ENCODE measurements at places on chromosomes 1 and 21.

GRCh38 chr1:176216031-176216430, 8.9 kb upstream of the COP1 start:
- no peak for DNase-seq

DNA sequence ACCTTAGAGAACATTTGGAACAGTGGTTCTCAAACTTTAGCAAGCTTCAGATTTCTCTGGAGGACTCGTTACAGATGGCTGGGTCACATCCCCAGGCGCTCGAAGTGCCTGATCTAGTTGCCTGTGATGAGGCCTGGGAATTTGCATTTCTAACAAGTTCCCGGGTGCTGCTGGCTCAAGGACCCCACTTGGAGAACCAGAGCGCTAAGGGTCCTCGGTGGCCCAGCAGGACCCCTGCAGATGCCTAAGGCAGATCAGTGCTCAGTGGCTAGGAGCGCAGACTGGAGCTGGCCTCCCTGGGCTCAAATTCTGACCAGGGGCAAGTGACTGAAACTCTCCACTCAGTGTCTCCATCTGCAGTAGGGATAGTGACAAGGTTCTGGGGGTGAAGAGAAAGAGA, 208.2 kb downstream of the DYRK1A start:
- DNase-seq = no peak

- no peak for DNase-seq
These were observed 4.1 kb downstream of the SCCPDH start for GRCh38 chr1:246728311-246728710.

- DNase-seq = peak; percentile 90
These were observed 75.7 kb downstream of the BCAR3 start for GRCh38 chr1:93605812-93606512.

DNA sequence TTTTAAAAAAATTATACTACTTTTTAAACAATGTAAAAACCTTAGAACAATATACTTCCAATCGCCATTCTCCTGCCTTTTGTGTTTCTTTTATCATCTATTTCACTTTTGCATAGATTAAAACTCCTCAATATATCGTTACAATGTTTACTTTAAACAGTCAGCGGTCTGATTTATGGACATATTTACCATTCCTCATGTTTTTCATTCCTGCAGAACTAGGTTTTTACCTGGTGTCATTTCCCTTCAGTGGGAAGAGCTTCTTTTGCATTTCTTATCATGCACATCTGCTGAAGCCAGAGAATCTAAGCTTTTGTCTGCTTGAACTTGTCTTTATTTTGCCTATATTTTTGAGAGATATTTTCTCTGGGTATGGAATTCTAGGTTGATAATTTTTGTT, 277.4 kb upstream of the PLXNA2 start:
- no peak for DNase-seq

DNA sequence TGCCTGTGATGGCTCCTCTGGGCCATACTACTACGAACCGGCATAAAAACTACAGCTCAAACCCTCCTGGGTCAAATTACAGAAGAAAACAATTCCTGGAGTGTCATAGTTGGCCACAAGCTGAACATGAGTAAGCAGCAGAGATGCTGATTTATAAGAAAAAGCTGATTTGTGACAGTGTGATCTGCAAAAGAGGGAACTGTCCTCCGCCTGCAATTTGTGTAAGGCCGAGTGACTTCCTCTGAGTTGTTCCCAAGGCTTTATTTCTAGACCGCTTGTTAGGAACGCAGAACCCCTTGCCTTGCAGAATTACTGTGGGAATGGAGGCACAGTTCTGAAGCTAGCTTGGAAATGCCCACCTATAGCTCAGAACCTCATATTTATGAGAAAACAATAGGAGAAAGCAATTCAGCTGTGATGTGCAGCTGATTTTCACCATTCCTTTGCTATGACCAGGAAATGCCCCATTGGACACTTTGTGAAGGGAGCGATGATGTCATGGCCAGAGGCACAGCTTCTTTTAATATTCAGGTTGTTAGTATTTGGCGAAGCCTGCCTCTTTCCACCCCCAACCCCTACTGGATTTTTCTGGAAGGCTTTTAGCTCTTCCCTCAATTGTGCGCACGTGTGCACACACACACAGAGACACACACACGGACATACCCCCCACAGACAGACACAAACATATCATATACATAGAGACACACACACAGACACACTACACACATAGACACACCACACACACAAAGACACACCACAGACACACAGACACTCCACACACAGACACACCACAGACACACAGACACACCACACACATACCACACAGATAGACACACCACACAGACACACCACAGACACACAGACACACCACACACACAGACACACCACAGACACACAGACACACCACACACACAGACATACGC, 47.6 kb downstream of the IER5 start:
- DNase-seq = peak; percentile 87

DNA sequence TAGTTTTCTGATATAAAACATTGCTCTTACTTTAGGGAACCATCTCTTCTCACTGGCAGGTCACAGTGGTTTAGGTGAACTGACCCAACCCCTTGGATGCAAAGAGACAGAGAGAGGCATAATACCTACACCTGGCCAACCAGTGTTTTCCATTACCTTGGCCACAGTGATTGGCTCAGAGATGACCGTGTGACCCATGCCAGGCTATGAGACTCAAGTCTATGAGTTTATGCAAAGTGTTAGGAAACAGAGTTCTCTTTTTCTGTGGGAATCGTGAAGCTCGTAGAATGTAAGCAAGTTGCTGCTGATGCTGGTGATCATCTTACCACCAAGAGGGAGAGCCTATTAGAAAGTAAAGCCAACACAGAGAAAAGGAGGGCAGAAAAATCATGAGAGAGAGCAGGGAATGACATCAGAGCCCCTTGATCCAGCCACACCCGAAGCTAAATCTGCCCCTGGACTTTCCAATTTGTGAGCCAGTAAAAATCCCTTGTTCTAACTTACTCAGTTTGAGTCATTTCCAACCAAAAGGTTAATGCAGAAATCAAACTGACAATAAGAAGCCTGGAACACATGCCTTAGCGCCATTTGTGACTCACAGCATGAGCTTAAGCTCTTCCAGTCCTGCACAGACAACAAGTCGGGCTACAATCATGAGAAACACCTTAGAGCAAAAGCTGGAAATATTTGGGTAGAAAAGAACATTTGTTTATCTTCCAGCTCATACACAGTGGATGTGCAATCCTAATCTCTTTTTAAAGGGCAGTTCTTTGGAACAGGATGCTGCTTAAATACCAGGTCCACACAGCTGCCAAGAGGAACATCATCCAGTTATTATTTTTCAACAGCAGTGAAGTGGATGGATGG, 81.3 kb upstream of the KAZN start:
- peak; percentile 20 for DNase-seq

DNA sequence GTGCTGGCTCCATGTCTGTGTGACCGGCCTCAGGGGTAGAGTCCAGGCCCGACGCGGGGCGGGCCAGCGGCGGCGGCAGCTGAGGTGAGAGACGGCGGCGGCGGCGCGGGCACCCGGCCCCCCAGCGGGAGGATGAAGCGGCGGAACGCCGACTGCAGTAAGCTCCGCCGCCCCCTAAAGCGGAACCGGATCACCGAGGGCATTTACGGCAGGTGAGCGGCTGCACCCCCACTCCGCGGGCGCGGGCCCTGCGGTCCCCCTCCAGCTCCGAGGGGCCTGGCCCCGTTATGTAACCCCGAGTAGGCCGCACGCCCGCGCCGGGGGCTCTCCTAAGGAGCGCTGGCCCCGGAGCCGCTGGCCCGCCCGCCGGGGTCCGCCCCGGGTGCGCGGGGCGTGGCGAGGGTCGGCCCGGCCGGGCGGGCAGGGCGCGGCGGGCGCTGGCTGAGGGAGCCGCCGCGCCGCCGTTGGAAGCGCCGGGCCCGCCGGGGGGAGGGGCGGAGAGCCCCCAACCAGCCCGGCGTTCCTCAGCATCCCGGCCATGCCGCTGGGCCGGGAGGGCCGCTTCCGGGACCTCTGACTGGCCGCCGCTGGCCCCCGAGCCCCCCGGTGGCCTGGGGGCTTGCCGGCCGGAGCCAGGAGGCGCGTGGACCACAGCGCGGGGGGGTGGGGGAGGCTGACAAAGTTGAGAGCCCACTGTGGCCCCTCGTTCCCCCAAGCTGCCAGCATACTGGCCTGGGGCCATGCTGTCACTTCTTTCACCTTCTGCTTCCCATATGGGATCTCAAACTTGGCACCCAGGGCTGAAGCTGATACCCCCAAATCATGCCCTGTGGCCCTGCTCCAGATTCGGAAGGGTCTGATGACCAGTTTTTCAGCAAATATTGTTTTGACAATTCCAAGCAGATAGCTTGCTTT, 527 bp downstream of the MACO1 start:
- no peak for DNase-seq

GRCh38 chr1:15160626-15161025, 7.1 kb downstream of the TMEM51 start:
- no peak for DNase-seq

- no peak for DNase-seq
These were observed 2.5 kb upstream of the LHX8 start for GRCh38 chr1:75131565-75132241.

DNA sequence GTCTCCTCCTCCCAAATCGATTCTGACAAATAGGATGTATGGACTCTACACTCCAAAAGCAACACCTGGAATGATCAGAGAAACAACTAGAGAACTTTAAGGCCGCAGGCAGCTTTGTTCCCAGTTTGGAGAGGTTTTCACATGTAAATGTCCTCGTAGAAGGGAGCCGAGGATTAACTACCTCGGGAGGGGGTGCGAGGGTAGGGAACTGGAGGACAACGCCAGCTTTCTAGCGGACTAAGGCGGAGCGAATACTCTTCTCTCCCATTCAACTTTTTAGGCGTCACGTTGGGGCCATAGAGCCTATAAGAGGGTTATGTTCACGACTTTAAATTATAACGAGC, 1.2 kb downstream of the SCAF4 start:
- DNase-seq = no peak

GRCh38 chr1:73366734-73367413, 831.1 kb downstream of the LRRIQ3 start:
- DNase-seq = no peak

GRCh38 chr1:222909586-222909985, 94.7 kb downstream of the DISP1 start:
- DNase-seq = no peak

- no peak for DNase-seq
These were observed 26.1 kb downstream of the MAN1C1 start for GRCh38 chr1:25642574-25643108.

- DNase-seq = no peak
These were observed 1.0 kb downstream of the NPR1 start for GRCh38 chr1:153679337-153680119.

DNA sequence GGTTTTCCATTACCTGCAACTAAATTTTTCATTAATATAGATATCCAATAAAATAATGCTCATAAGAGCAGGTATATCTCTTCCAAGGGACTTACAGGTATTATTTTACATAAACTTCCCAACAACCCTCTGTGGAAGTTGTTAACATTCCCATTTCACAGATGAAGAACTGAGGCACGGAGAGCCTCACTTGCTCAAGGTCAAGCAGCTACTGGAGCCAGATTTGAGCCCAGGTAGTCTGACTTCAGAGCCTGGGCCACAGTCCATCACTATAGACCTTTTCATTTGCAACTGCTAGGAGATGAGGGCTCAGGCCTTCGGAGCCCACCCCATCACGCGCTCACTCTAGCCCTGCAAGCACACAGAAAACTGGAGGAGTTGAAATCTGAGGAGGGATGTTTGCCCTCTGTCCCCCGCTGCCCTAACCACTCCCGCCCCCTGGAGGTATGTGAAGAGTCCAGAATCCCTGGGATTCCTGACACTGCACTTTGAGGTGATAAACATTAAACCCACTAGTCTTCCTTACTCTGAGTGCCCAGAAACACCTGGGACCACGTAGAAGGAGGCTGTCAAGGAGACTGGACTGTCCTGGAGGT, 11.7 kb upstream of the ALPL start:
- DNase-seq = no peak

DNA sequence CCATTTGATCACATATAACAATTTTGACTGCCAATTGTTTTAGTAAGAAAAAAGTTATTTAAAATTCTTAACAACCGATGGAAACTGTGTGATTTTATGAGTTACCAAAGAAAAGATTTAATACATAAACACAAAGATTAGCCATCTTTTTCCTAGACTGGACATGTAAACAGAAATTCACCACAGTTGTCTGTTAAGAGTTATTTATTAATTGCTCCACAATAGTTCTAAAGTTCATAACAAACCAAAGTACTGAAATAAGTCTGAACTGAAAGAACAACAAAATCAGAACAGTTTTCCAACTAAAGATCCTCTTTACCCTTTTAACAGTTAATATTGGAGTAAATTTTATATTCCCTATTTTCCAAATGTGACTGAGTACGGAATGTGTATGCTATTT, 8.6 kb downstream of the ZNF281 start:
- no peak for DNase-seq

- no peak for DNase-seq
These were observed 2.7 kb downstream of the SCCPDH start for GRCh38 chr1:246726881-246727280.

DNA sequence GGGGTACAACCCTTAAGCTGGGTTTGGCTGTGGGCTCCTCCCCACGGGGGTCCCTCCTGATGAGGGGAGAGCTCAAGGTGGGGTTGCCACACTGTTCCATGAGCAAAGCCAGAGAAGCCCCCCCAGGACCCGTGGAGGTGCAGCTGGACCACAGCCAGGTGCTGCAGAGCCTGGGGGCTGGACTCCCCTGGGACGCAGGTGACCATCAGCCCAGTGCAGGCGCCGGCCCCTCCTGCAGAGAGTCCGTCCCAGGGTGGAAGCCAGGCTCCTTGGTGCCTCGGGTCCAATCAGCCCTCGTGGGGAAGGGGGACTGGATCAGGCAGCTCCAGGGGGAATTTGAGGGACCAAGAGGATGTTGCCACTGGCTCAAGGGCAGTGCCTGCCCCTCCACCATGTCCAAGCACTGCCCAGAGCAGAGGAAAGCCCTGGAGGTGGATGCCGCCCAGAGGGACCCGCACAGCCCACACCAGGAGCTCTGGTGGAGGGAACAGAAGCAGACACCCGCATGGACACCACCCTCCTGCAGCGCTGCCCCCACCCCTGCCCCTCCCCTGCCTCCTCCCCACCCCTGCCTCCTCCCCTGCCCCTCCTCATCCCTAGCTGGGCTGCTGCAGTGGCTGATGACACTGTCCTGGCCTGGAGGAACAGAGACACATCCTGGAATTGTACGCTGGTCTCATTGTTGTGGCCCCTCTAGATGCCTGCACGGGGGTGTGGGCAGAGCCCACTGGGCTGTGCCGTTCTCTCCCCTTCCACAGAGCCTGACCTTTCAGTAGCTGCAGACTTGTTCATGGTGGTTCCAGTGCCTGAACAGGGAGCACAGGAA, 30.8 kb upstream of the COL18A1 start:
- no peak for DNase-seq
